ENCODE measurements at places on chromosomes 7 and 10.

DNA sequence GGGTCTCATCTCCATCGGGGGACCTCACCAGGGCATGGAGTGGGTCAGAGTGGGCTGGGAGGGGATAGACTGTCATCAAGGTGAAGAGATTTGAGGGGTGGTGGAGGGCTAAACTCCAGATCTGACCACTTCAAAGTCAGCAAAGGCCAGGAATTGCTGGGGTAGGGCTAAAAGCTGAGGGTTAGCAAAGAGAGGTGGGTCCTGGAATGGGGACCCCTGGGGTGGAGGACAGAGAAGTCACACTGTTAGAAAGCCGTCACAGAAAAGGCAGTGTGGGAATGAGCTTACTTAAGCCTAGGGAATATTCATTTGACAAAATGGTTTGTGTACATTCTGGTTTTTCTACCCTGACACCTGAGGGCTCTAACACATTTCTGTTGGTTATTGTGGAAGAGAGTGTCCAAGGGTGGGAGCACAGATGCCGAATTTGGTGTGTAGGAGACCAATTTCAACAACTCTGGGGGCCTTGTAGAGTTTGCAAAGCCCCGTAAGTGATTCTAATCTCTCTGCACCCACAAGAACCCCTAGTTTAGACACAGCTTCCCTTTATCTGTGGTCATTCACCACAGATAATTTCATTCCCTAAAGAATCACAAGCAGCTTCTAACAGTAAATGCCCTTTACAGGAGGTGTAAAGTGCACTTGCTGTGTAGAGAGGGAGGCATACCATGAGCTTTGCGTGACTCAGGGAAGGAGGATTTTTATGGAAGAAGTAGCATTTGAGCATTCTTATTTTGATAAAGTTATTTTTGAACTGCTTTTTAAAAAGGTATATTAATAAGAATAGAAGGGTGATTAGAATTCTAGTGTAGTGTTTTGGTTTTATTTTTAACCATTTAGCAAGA is 6.4 kb downstream of the FBH1 start:
- DNase-seq, result no peak

GRCh38 chr7:64907641-64908326 is 4.7 kb downstream of the ZNF273 start:
- DNase-seq, result no peak

DNA sequence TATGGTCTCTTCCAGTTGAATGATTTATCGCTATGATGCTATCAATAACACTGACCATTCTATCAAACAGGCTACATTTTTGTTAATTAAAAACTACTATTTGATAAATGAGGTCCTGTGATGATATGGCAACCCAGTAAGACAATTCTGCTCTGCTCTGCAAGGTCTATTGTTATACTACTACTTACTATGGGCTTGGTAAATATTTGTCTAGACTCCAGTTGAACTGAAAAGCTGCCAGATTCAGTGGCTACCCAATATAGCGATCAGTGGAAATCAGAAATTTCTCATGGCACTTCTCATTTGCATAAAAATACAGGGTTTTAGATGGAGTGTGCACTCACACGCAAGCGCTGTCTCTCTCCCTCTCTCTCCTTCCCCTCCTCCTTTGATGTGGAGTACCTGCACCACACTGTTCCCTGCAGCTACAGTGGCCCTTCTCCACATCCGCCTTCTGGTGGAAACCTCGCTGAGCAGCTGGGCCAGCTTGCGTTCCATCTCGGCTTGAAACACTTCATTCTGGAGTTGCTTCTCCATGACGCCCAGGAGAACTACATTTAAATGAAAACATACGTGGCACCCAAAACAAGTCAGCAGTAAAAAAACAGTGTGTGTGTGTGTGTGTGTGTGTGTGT is 77.9 kb downstream of the KIAA1549 start:
- DNase-seq, result peak; percentile 55

DNA sequence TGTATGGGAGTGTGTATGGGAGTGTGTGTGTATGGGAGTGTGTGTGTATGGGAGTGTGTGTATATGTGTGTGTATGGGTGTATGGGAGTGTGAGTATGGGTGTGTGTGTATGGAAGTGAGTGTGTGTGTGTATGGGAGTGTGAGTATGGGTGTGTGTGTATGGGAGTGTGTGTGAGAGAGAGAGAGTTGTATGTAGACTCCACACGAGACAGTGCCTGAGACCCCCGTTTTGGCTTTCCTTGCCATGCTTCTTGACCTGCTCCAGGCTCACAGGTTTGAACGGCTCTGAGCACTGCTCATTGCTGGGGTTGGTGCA is 49.7 kb downstream of the COL17A1 start:
- DNase-seq, result no peak

DNA sequence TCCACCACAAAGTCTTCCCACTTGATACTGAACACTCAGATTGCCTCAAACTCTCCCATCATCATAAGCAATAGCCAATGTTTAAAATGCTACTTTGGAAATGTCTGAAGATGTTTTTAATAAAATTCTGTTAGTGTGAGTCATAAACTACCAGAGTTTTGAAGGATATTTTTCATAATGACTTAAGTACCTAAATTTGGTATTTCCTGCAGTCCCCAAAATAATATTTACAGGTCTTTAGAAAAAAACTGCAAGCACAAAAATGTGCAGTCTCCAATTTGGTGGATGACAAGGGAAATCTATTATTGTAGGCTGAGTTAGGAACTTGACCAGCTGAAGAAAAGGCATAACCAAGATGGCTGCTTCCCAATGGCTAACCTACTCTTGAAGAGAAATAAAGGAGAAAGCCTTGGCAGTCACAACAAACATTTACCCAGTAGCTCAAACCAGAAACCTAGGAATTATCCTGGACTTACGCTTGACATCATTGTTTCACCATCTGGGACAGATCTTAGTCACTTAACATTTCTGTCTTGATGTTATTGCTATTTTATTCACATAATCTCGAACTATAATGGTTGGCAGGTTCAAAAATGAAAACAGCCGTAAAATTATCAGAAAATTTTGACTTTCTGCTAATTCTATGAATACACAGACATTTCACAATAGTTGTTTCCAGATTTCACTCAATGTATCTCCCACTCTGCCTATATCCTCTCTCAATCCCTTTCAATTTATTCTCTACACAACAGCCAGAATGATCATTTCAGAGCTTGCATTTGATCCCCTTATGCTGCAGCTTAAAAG is 111.2 kb upstream of the STEAP1B start:
- DNase-seq, result no peak

GRCh38 chr7:155490697-155491628 is 33.0 kb downstream of the EN2 start:
- peak; percentile 28 for DNase-seq

DNA sequence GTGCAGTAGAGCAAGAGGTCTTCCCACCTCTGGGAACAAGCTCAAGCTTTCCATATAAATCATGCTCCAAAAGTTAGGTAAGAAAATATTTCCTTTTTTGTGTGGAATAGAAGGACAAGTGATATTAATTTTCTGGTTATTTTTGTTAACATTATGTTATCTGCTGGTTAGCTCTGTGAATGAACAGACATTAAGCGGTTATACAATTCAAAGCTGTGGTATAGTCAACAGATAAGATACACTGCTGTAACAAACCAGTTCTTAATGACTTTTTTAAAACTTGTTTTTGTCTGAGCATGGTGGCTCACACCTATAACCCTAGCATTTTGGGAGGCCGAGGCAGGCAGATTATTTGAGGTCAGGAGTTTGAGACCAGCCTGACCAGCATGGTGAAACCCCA is 43.0 kb upstream of the PRKAR2B start:
- DNase-seq, result no peak

- DNase-seq, result no peak
Measured at GRCh38 chr7:73699370-73700068, 16.1 kb downstream of the BUD23 start.

DNA sequence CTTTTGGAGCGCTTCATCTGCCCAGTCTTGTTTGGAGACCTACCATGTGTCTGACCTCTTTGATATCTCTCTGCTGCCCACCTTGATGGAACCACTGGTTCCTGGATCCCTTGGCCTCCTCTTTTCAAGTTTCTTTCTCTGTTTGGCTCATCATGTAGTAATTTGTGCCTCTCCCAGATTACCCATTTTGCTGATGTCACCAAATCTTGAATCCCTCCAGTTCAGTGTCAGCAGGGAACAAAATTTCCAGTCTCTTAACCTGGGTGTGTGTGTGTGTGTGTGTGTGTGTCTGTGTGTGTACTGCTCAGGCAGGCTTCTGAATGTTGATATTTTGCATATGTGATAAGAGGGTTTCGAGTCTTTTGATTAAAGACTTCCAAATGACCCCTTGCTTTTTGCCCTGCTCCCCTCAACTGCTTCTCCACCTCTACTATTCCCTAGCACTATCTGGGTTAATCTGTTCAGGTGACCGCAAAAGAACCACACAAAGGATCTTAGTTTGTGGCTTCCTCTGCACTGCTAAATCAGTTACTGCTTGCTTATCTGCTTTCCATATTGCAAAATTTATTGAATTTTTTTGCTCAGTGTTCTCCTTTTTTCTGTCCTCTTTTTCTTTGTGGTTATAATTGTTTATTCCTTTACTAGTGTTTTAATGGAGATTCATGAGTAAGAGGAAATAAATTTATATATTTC is 25.7 kb downstream of the MYO3A start:
- no peak for DNase-seq

DNA sequence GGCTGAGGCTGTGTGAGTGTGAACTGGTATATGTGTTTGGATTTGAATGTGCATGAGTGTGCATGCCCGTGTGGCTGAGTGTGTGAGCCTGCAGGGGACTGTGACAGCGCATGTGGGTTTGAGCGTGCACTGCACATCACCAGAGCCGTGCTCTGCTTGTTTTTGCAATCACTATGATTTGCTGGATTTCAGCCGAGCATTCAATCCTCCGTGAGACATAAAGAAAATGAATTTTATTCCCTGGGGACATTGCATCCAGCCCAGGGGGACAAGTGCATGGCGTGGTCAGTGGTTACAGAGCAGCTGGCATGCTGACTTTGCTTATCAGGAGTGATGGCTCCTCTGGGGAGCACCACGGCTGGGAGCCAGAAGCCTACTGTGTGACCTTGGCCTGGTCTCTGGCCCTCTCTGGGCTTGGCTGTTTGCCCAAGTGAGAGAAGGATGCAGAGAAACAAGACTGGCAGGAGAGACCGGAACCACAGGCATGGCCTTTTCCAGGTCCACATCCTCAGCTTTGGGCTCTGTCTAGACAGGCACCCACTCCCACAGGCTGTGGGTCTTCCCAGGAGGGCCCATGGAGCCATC is 160.2 kb upstream of the UNC5B start:
- DNase-seq, result no peak

- no peak for DNase-seq
Measured at GRCh38 chr7:140679186-140679585, 6.4 kb downstream of the ADCK2 start.

GRCh38 chr10:122308417-122309141 is 37.5 kb downstream of the BTBD16 start:
- DNase-seq, result no peak

GRCh38 chr10:6208799-6209235 is 6.1 kb downstream of the PFKFB3 start:
- no peak for DNase-seq

GRCh38 chr7:90689260-90689659 is 93.1 kb downstream of the CDK14 start:
- no peak for DNase-seq

DNA sequence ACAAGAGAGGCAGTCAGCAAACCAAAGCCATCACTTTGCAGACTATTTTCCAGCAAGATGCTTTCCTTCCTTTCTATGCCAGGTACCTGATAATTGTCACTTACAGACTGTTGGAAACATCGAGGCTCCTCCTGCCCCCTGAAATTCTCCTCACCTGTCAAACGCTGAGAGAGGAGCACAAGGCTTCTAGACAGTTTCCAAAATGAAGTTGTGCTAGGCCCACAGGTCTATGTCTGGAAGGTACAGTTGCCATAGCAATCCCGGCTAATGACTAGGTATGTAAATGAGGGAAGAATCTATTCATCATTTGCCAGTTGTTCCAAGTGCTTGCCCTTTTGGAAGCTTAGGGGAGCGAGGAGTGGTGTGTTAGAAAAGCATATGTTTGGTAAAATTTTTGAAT is 334.4 kb downstream of the CALN1 start:
- DNase-seq, result no peak

DNA sequence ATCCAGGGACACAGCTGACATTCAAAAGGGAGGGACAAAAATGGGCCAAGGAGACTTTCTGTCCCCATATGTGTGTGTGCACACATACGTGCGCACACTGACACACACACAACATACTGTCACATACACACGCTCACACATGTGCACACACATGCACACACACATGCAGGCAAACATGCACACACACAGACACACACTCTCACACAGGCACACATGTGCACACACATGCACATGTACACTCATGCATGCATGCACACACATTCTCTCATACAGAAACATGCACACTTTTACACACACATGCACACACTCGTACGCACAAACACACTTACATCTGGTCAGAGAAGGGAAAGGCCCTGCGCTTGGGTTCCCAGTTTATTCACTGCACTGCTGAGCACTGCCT is 155.1 kb upstream of the MKI67 start:
- DNase-seq, result no peak

DNA sequence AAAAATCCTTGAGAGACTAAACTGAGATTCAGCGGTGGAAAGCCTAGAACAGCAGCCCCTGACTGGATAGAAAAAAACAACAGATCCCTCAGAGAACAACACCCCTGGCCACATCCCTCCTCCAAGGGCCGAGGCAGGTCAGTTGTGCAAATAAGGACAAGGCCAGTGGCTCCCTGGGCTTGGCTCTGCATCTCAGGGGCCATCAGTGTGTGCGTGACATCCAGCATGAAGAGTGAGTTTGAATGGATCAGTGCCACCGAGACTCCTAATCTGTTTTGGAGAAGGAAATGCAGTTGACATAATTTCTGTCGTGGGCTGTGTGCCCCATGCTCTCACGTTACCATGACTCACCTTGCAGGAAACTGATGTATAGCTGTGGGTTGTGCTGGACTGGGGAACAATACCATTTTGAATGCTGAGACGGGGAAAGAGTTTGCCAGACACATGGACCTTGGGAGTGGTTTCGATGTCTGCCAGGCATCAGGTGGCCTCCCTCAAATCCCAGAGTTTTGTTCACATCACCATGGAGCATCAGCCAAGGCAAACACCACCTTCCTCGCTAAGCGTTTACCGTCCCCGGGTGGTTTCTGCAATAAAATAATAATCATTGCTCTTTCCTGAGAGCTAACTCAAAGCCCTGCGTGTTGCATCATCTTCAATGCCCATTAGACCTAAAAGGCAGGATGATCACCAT is 153.2 kb upstream of the FZD8 start:
- DNase-seq, result no peak

DNA sequence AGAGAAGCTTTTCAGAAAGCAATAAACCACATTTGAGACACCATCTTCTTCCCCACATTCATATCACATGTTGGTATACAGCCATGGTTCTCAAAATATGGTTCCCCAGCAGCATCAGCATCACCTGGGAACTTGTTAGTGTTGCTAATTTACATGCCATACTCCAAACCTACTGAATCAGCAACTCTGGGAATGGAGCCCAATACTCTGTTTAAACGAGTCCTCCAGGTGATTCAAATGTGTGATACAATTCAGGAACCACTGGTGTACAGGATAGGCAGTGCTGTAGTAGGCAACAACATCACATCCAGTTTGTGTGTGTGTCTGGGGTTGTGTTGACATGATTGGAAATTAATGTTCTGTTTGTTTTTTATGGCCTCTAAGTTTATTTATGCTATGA is 47.7 kb downstream of the ZNF277 start:
- no peak for DNase-seq
